Dermis microvascular lymphatic vessel endothelial cell (primary cell): ENCODE measurements at places on chromosomes 2 and 18. TPM values are rescaled to one million over a fixed set of nuclear protein-coding genes. Genes with fewer than 3 reads are reported as not detected.

- no peak for DNase-seq
These were observed 238.7 kb downstream of the TGIF1 start for GRCh38 chr18:3688690-3689089.

- DNase-seq: no peak
These were observed 391.7 kb upstream of the CYRIA start for GRCh38 chr2:17057109-17058017.

DNA sequence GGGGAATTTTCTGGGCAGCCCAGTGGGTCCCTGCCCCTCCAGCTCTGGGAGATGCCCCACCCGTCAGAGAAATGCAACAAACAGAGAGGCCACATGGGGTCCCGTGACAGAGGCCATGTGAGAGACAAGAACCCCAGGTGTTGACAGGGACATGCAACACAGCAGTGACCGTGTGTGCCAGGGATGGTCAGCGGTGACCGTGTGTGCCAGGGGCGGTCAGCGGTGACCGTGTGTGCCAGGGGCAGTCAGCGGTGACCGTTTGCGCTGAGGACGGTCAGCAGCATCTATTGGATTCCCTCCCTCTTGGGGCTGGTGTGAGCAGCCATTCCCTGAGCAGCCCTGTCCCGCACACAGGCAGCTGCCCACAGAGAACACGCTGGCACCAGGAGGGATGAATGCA is 146.6 kb upstream of the OTOS start:
- DNase-seq: no peak

Gene FBXO48
- 0.13 and 0.25 TPM in 2 replicates for total RNA-seq

GRCh38 chr2:111164078-111164477 is 43.4 kb downstream of the BCL2L11 start:
- no peak for DNase-seq

Gene HOXD8
- total RNA-seq: 17.2 and 20.9 TPM in 2 replicates

- DNase-seq: peak; percentile 89
These were observed 42.5 kb upstream of the PID1 start for GRCh38 chr2:229313591-229313990.

- no peak for DNase-seq
These were observed 158.9 kb downstream of the PDE1A start for GRCh38 chr2:182267971-182268370.

Gene THSD7B
- total RNA-seq: not detected in 2 replicates

DNA sequence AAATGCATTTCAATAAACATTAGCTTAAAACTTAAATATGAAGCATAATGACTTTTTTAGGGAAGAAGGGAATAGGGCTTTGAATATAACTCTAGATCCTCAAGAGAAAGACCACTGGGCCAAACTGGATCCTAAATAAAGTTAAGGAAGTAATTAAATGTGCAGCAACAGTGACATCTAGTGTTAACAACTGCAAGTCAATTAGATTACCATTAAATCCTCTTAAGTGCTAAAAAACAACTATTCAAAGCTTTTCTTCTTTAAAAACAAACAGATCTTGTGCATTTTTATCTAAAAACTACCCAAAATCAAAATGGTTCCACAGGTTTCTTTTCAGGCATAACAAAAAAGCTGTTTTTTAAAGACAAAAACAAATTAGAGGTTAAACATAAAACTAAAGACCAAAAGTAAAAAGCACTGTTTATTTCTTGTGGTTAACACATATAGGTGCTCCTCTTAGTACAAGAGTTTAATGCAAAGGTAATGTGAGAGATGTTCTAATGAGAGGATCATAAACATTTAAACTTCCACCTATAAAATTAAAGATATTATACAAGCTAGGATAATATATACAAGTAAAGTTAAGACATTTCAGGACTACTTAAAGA is 111.4 kb downstream of the THADA start:
- DNase-seq: peak; percentile 81

GRCh38 chr2:168749297-168749696 is 53.1 kb upstream of the NOSTRIN start:
- no peak for DNase-seq

Gene GNAL
- total RNA-seq: 0.39 and 0.51 TPM in 2 replicates

- DNase-seq: no peak
These were observed 22.6 kb downstream of the YES1 start for GRCh38 chr18:789397-789796.

Gene SLC16A14
- total RNA-seq: under 0.01 and 0.25 TPM in 2 replicates

DNA sequence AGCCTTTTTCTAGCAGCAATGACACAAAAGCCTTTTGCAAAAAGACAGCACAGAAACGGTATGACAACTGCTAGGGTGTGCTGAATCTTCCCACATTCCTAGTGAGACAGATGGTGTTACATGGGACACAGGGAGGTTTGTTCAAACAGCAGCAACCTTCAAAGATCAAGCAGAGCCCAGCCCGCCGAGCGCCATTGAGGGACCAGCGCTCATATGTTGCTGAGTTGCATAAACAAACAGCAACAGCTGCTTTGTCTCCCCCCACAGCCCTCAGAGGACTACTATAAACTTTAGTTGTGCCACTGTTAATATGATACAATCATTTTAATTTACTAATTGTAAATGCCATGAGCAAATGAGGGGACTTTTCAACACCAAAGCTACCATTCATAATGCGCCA is 117.7 kb downstream of the ZEB2 start:
- no peak for DNase-seq

Gene GAL3ST2
- total RNA-seq: not detected in 2 replicates

Gene LIPT1
- 3.1 and 5.3 TPM in 2 replicates for total RNA-seq

Gene RMDN2
- 1.3 and 2.3 TPM in 2 replicates for total RNA-seq

GRCh38 chr2:241728627-241729026 is 5.8 kb upstream of the D2HGDH start:
- no peak for DNase-seq

- DNase-seq: no peak
These were observed 5.8 kb upstream of the TLK1 start for GRCh38 chr2:171166328-171166983.

- peak; percentile 67 for DNase-seq
These were observed 62.4 kb downstream of the TXNL1 start for GRCh38 chr18:56575819-56576663.

- DNase-seq: no peak
These were observed 46.5 kb upstream of the ST3GAL5 start for GRCh38 chr2:85935170-85935745.

DNA sequence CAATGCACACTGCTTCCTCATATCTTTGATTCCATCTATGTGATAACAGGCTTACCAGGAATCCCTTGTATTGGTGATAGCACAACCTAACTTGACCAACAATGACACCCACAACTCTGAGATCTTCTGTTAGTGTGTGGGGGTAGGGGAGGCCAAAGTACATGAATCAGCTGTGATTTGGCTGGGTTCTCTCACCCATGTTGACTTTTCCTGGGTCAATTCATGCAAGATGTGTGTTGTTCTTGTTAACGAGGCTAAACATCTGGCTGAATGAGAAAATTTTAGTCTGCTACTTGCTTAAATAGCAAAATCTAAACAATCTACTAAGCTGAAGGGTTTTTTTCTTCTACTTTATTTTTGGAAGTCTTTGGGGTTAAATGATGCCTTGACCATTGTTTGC is 341.2 kb upstream of the SLC14A2 start:
- DNase-seq: no peak

- no peak for DNase-seq
These were observed 20.7 kb downstream of the STAT1 start for GRCh38 chr2:190993292-190993643.

GRCh38 chr18:38427736-38428135 is 862.1 kb upstream of the CELF4 start:
- DNase-seq: no peak

Gene ITGA6
- total RNA-seq: 146 and 305 TPM in 2 replicates
